BJ (cell line): ENCODE measurements at places on chromosomes 12 and 14. TPM values are rescaled to one million over a fixed set of nuclear protein-coding genes. Genes with fewer than 3 reads are reported as not detected.

GRCh38 chr12:119432949-119433348 is 98.4 kb downstream of the CCDC60 start:
- DNase-seq, result no peak

- DNase-seq, result no peak
Measured at GRCh38 chr12:114248527-114248926, 157.4 kb downstream of the TBX5 start.

The SLC5A8 gene
- polyA plus RNA-seq, result not detected in 2 replicates

- no peak for DNase-seq
Measured at GRCh38 chr12:52956987-52957386, 8.1 kb downstream of the KRT18 start.

DNA sequence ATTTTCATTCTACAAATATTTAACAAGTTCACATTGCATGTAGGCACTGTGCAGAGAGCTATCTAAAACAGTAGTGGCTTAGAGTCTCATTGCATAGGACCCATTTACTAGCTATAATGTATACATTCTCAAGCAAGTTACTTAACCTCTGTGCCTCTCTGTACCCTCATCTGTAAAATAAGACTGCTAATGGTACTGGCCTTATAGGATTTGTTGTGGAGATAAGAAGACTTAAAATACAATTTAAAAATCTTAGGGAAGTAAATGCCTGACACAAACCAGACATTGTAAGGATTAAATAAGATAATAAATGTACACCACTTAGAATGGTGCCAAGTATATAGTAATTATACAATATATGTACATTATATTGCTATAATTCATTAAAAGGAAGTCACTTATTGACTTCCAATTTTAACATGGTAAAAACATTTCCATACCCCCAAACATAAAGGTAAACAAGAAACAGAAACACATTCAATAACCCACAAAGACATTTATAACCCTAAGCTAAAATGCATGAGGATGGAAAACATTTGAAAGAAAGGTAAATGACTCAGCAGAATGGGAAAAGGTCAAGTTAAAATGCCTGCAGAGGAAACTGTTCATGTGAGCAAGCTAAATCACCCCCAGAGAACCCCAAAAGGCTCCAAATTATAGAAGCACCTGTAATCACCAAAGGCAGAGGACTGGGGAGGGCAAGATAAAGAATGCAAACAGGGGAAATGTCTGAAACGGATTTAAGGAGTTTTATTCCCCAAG is 30.8 kb downstream of the RPS6KA5 start:
- no peak for DNase-seq

The LRP1-AS gene
- not detected in 2 replicates for polyA plus RNA-seq

The KRT6C gene
- not detected in 2 replicates for polyA plus RNA-seq

DNA sequence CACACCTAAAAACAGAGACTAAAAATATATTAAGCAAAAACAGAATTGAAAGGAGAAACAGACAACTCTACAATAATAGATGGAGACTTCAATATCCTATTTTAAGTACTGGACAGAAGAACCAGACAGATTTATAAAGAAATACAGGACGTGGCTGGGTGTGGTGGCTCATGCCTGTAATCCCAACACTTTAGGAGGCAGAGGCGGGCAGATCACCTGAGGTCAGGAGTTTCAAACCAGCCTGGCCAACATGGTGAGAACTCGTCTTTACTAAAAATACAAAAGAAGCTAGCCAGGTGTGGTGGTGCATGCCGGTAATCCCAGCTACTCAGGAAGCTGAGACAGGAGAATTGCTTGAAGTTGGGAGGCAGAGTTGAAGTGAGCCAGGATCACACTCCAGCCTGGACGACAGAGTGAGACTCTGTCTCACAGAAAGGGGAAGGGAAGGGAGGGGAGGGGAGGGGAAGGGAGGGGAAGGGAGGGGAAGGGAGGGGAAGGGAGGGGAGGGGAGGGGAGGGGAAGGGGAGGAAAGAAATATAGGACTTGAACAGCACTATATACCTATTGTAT is 53.0 kb downstream of the CDK17 start:
- DNase-seq, result no peak

DNA sequence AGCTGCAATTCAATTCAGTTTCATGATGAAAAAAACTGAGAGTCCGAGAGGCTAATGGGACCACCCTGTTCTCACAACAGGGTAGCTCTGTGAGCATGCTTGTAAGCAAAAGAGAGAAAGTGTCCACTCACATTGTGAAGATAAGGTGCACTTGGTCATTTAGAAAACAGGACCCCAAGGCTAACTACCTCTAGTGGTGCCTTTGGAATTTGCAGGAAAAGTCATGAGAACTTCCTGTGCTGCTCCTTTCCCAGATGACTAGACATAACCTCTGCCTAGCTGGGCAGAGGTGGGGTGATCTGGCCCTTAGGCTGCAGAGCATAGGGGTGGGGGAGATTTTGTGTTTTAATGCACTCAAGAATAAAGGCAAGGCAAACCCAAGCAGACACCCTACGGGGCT is 118.9 kb downstream of the STAB2 start:
- DNase-seq, result no peak

- no peak for DNase-seq
Measured at GRCh38 chr14:66395300-66395699, 90.9 kb upstream of the CCDC196 start.

- DNase-seq, result no peak
Measured at GRCh38 chr14:31837031-31837430, 240.1 kb upstream of the ARHGAP5 start.

DNA sequence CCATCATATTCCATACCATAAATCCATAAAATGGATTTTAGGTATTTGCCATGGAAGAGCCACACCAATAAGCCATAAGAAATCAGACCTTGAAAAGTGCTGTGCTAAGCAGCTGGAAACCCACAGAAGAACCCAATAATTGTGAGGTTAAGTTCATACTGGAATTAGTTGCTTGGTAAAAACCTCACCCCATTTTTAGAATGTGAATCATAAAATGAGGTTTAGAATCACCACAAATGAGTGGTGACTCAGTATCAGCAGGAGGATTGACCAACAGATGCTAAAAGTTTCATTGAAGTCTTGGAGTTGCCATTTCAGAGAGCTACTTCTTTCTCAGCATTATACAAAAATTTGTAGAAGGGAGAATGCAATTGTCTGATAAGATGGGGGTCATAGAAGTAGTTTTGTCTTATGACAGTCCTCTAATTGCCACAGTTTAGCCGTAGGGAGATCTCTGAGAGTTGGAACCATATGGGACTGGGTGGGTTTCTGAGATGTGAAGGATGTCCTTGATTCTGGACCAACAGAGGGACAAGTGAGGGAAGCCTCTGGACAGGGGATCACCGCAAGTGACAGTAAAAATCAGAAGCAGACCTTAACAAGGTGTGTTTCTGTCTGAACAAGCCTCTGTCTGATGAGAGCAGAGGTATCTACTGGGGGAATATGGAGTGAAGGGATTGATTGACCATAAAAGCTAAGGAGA is 1.4 kb upstream of the STON2 start:
- peak; percentile 88 for DNase-seq

- DNase-seq, result no peak
Measured at GRCh38 chr14:71799841-71800240, 132.4 kb upstream of the RGS6 start.

GRCh38 chr12:29448157-29448556 is 49.3 kb downstream of the OVCH1 start:
- no peak for DNase-seq

The MYH6 gene
- polyA plus RNA-seq, result not detected in 2 replicates

The STAB2 gene
- polyA plus RNA-seq, result not detected in 2 replicates

DNA sequence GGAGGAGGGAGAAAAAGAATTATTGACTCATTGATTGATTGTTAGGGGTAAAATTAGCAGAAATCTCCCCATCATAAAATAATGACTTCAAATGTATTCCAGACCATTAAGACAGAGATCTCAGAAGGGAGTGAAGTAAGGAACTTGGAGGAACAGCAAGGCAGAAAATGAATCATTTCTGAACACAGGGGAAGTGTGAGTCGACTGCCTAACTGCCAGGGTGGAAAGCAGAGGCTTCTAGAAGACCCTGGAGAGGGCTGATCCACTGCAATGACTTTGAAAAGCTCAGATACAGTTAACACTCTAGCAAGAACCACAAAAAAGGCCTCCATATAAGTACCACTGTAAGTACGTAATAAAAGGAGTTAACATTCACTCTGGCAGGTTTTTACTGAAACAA is 9.7 kb downstream of the GLTP start:
- DNase-seq, result no peak

The DEGS2 gene
- polyA plus RNA-seq, result not detected in 2 replicates
